ENCODE measurements at places on chromosomes 2 and 18.
A peak's percentile ranks its signal among the peaks of the same experiment; 100 is the strongest.

DNA sequence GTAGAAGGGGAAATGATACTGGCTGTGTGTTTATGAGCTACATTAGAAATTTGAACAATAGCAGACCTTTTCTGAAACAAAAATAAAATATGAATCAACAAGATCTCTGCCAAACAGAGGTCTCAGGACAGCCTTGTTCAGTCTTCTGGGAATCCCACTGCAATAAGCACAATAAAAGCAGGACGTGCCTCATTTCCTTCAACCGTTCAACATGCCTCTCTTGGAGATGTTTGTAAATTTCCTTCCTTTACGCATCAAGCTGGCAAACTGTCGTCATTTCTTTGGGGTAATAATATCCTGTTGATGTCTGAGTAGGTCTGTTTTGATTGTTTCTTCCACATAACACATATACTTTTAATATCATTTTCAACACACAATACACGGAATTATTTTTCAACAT lies 77.2 kb downstream of the TCF4 start:
- DNase-seq, result no peak

GRCh38 chr2:66682476-66682875 lies 247.6 kb downstream of the MEIS1 start:
- no peak for DNase-seq

GRCh38 chr2:3272761-3273160 lies 104.9 kb downstream of the EIPR1 start:
- no peak for DNase-seq

DNA sequence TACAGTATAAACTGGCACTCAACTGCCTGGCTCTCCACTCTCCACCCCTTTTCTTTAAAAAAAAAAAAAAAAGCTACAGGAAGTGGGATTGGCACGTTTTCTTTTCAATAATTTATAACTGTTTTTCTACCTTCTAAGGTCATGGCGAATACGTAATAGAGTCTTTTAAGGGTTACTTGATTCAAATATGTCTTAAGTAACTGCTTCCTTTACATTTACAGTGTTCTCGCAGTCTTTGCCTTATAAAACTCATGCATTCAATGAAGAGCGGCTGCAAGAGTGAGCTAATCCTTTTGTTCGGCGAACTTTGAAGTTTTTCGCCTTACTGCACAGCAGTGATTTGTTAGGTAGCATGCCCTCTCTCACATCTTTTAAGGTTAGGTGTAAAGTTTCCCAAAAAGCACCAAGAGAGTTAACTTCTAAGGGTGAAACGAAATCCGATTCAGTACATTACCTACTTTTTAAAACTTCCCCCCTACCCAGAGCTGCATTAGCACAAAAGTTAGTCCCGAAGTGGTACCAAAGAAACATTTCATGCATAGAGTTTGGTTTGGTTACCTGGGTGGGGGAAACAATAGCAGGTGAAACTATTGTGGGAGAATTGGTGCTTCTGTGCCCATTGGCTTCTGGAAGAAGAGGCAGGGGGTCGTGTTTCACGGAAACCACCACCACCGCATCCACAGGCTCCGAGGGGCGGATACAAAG lies 2.0 kb downstream of the KCTD1 start:
- DNase-seq, result no peak

DNA sequence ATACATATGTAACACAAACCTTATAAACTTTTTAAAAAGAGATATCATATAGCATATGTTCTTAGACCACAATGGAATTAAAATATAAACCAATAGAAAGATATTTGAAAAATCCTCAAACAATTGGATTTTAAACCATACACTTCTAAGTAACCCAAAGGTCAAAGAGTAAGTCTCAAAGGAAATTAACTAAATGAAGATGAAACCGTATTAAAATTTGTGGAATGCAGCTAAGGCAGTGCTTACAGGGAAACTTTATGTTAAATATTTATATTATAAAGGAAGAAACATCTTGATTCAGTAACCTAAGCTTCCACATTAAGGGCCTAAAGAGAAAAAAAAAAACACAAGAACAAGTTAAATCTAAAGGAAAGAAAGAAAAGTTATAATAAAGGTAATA lies 966.1 kb downstream of the SLC4A3 start:
- no peak for DNase-seq

GRCh38 chr2:58347810-58348209 lies 106.7 kb upstream of the FANCL start:
- no peak for DNase-seq

GRCh38 chr18:42039396-42039795 lies 84.4 kb downstream of the PIK3C3 start:
- no peak for DNase-seq

DNA sequence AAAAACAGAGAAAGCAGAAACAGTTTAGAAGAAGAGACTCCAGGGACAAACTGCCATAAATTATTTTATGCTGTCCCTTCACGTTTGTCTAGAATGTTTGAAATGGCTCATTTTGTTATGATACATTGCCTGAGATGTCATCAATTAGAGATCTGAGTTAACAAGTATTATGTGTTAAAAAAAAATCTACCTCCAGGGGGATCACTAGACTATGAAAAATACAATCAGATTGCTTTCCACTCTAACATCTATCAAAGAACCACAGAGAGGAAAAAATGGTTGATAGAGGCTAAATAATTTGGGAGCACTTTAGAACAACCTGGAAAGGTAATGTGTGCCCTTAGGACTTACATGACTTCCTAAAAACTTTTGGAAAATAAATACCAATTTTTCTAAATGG lies 103.8 kb upstream of the CCDC150 start:
- no peak for DNase-seq

DNA sequence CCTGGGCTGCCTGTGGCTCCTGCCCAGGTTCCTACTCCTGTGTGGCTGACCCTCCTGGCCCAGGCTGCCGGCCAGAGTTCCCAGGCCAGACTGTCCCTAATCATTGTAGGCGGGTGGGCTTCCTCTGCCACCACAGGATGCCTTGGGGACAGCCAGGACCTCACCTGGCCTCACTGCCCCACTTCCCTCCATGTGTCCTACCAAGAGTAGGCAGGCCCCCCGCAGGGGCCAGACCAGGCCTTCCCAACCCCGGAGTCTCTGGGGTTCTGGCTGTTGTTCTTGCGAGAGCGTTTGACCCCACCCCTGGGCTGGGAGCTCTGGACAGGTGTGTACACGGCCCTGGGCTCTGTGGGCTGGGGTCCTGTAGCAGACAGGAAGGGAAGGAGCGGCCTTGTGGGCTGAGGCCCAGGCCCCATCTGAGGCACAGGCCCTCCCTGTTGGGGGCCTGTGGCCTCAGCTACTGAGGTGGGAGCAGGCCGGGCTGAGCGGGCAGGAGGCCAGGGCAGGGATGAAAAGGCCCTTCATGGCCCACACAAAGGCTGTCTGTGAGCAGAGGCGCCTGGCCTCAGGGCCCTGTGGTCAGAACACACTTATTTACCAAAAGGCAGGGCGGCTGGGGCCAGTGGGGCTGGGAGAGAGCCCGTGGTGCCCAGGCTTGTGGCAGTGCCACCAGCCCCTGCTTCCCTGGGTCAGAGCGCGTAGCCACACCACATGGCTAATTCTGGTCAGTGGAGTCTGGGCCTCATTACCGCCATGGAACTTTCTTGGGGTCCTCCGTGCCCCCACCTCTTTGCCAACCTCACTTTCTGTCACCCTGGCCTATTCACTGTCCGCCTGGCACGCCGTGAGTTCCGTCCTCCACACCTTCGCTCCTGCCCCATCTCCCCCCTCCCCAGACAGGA lies 2.0 kb downstream of the SNORC start:
- no peak for DNase-seq

- DNase-seq, result no peak
Measured at GRCh38 chr18:61474341-61474740, 141.1 kb downstream of the CDH20 start.

GRCh38 chr2:63751901-63752300 lies 89.8 kb upstream of the UGP2 start:
- no peak for DNase-seq

GRCh38 chr2:69216535-69217332 lies 170.3 kb downstream of the GFPT1 start:
- DNase-seq, result no peak

DNA sequence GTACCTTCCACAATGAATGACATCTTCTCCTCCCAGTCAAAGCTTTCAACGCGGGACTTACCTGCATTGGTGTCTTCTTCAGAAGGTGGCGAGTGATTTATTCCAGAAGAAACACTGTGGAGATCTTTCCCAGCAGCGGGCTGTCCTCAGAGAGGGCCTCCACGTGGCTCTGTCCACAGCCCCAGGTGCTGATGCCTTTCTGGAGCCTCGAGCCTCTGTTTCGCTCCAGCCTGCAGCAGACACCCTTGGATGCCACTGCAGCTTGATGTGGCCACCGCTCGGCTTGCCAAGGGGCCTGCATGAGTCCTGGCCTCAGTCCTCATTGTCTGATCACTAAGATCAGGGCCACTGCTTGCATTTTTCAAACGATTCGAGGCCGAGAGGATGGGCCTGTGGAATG lies 46.6 kb upstream of the GALR1 start:
- DNase-seq, result no peak

GRCh38 chr2:230669386-230669950 lies 43.2 kb upstream of the CAB39 start:
- peak; percentile 40 for DNase-seq

Measured in glutamatergic neuron (in vitro differentiated cells).